ENCODE measurements at places on chromosomes 11 and 22. TPM values are rescaled to one million over a fixed set of nuclear protein-coding genes. Genes with fewer than 3 reads are reported as not detected.

- no peak for DNase-seq
These were observed 19.5 kb downstream of the PC start for GRCh38 chr11:66938582-66939135.

Gene FJX1
- total RNA-seq, result 25.2 TPM

DNA sequence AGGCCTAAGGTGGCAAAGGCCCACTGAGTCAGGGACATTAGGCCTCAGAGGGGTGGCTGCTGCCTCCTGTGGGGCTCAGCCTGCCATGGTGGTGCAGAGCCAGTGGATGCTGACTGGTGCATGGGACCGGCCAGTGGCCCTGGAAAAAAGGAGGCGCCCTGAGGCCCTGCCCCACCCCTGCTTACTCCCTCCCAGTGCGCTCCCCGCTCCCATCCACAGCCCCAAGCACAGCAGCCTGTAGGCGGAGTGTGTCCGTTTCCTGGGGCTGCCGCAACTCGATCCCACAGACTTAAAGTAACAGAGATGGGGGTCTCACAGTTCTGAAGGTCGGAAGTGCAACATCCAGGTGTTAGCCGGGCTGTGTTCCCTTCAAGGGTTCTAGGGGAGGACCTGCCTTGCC lies 38.4 kb upstream of the FADD start:
- no peak for DNase-seq

- DNase-seq, result no peak
These were observed 10.4 kb upstream of the SLC39A13 start for GRCh38 chr11:47398011-47398410.

- no peak for DNase-seq
These were observed 610.0 kb upstream of the CADM1 start for GRCh38 chr11:116114198-116114651.

GRCh38 chr11:7281079-7281478 lies 29.4 kb downstream of the SYT9 start:
- peak; percentile 67 for DNase-seq

- DNase-seq, result no peak
These were observed 151.1 kb upstream of the CHORDC1 start for GRCh38 chr11:90373971-90374370.

- no peak for DNase-seq
These were observed 627 bp downstream of the GTF2H1 start for GRCh38 chr11:18322818-18323570.

GRCh38 chr11:16412525-16413172 lies 56.3 kb upstream of the SOX6 start:
- DNase-seq, result no peak

Gene SLC25A18
- not detected for total RNA-seq

Gene RHBDD3
- total RNA-seq, result 14.8 TPM

DNA sequence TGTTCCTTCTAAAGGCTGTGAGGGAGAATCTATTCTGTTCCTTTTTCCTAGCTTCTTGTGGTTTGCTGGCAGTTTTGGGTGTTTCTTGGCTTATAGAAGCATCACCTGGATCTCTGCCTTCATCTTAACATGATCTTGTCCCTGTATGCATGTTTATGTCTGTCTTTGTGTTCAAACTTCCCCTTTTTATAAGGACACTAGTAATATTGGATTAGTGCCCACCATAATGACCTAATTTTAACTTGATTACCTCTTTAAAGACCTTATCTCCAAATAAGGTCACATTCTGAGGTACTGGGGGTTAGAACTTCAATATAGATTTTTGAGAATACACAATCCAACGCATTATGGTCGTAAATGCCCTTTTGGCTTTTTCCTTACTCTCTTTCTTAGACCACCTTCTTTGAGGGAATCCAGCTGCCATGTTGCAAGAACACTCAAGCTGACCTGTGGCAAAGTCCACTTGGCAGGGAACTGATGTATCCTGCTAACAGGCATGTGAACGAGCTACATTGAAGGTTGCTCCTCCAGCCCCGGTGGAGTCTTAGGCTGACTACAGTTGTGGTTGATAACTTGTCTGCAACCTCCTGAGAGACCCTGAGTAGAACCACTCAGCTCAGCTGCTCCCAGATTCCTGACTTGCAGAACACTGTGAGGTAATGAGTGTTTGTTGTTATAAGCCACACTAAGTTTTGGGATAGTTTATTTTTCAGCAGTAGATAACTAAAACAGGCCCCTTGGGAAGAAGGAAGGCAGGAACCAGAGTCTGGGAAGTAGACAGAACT lies 127.1 kb upstream of the OR9Q1 start:
- no peak for DNase-seq

All from dermis microvascular lymphatic vessel endothelial cell (primary cell).